NCI-H446 treated with DMSO at 0.1 percent for 48 hours (cell line): ENCODE measurements at places on chromosomes 3 and 15.
A peak's percentile ranks its signal among the peaks of the same experiment; 100 is the strongest.

GRCh38 chr3:178439504-178439903 lies 96.7 kb upstream of the KCNMB2 start:
- no peak for DNase-seq

- peak; percentile 65 for DNase-seq
Measured at GRCh38 chr15:40098489-40099261, 10.0 kb downstream of the BMF start.

GRCh38 chr3:132232231-132232792 lies 84.9 kb upstream of the ACP3 start:
- no peak for DNase-seq

DNA sequence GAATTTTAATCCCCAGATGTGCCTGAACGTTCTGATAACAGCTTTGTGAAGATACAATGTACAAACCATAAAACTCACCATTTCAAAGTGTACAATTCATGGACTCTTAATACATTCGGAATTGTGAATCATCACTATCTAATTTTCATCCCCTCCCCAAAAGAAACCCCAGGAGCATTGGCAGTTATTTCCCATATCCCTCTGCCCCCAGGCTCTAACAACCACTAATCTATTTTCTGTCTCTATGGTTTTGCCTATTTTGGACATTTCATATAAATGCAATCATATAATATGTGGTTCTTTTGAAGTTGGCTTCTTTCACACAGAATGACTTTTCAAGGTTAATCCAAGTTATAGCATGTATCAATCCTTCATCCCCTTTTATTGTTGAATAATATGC lies 25.3 kb downstream of the PRICKLE2 start:
- DNase-seq, result no peak

DNA sequence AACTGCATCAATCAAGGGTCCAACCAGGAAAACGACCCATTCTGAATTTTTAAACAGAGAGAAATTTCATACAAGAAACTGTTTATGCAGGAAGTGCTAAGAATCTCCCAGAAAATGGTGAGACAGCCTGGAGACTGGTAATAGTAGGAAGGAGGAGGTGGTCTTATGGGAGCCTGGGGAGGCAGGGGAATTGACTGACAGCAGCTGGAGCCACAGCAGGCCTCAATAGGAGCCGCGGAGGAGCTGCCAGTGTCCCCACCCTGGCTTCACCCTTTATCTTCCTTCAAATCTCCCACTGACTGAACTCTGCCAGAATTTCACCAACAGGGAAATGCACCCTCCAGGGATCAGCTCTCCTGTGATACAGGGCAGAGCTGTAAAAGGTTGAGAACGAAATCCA lies 7.5 kb upstream of the C3orf80 start:
- DNase-seq, result no peak

- no peak for DNase-seq
Measured at GRCh38 chr3:158896729-158897128, 94.9 kb downstream of the MFSD1 start.

DNA sequence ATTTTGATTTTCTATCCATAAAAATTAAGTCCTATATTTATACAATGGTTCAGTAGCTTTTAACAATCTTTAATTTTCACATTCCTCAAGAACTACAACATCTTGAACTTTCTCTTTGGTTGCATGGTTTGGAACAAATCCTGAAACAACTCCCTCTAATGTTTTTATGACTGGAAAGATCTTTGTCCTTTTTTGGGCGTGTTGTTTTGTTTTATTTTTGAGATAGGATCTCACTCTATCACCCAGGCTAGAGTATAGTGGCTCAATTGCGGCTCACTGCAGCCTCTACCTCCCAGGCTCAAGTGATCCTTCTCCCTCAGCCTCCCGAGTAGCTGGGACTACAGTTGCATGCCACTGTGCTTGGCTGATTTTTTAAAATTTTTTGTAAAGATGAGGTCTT lies 4.0 kb downstream of the STX19 start:
- no peak for DNase-seq

GRCh38 chr3:132829101-132829500 lies 106.9 kb upstream of the NPHP3 start:
- DNase-seq, result no peak

- DNase-seq, result no peak
Measured at GRCh38 chr3:139248593-139249255, 95.1 kb upstream of the MRPS22 start.

DNA sequence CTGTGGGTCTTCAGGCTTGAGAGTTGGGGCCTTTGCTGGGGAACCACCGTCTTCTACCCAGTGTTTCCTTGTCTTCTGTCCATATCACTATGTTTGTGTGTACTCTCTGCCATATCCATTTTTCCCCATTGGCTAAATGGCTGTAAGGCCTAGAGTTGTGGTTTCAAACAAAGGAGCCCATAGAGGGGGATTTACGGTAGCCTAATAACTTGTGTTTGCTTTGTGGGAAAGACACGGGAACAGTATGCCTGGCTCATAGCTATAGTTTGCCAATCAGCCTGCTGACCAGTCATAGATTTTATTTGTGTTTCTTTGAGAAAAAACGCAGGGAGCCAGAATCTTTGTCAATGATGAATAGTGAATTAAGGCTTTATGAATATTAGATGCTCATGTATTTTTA lies 554.8 kb downstream of the NAALADL2 start:
- DNase-seq, result no peak

DNA sequence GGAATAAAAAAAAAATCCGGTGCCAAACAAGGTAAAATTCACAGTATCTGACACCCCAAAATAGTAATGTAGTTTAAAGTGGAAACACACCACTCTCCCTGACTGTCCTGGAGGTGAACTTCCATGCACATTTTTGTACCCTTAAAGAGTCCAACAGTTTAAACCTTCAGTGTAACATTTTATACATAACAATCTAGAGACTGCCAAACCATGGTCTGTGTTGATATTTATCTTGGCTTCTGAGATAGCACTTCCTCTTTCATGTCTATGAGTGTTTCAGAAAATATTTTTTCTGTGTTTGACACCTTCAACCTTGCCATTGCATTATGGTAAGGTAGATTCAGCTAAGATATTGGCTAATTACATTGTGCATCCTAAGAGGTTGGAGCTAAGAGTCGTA lies 13.9 kb downstream of the TMEM45A start:
- DNase-seq, result no peak

GRCh38 chr15:101808201-101808600 lies 3.8 kb upstream of the OR4F15 start:
- DNase-seq, result no peak

GRCh38 chr3:112407888-112408702 lies 75.1 kb downstream of the CD200 start:
- no peak for DNase-seq

DNA sequence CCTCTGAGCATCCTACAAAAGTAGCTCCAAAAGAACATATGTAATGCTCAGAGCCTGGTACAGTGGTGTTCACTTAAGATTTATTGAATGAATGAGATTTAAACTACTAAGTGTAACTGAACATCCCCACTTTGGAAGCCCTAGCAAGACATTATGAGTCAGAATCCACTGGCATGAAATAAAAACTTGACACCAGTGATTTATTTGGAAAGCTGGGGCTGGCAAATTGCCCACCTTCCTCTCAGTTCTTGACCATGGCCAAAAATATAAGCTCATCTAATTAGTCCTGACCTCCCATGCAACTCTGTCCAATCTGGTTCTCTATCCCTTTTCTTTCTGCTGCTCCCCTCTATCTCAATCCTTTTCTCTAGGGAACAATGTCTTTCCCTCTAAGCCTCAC lies 418.0 kb downstream of the PLCL2 start:
- peak; percentile 34 for DNase-seq

GRCh38 chr3:160587105-160587504 lies 21.7 kb upstream of the KPNA4 start:
- no peak for DNase-seq

DNA sequence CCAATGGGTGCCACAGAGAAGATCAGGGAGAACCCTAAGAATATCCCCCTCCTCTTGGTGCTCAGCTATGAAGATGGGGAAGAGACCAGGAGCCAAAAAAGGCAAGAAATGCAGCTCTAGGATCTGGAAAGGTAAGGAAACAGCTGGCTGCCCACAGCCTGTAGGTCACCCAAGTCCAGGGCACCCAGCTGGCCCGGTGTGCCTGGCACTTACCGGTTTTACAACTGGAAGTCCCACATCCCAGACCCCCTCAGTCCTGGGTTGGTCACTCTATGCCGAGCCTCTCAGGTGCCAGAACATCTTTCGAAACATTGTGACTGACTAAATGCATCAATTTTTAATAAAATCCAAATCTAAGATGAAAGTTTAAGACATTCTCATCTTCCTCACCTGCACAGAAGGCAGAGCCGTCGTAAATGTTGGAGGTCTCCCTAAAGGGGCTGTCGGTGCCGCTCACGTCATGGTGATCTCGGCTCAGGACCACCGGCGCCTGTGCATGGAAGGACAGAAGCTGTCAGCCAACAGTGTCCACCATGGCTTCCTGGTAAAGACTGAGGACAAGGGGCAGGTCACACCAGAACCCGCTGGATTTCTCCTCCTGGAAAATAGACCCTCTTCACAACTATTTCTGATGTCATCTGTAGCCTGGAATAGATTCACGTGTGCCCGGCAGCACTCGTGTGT lies 13.3 kb upstream of the ZXDC start:
- no peak for DNase-seq

DNA sequence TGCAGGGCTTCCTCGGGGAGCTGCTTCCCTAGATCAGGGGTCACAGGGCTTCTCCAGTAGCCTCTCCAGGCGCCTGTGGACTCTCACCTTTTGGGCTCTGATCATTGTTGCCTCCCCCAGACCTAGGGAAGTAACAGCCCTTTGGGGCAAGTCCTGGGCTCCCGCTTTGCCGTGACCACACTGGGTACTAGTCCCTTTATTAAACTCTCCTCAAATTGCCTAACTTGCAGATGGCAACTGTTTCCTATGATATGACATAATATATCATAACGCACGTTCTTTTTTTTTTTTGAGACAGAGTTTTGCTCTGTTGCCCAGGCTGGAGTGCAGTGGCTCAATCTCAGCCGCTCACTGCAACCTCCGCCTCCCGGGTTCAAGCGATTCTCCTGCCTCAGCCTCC lies 17.9 kb upstream of the NRROS start:
- DNase-seq, result no peak

GRCh38 chr15:101440846-101441590 lies 48.5 kb downstream of the PCSK6 start:
- DNase-seq, result no peak

DNA sequence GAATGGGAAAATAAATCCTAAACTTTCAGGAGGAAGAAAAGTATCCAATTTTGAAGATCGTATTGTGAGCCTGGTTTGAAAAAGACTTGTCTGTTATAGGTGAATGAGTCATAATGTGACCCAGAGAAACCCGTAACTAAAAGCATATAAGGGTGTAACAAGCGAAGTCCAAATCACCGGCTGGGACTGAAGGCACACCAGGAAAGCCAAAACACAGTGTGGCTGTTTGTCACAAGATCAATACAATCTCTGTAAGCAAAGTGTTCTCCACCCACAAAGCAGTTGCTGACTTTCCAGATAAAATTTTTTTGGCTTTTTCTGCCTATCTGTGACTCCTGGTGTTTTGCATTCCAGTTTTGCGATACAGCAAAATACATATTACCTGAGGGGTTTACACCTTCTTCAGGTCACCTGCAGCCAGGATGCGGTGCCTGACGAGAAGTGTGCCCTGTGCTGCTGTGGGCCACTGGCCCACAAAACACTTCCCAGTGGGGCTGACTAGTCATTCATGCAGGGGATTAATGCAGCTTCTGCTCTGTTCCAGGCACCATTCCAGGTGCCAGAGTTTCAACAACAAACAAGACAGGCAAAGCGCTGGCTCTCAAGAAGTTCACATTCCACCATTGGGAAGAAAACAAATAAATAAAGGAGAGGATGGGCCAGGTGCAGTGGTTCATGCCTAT lies 14.4 kb downstream of the HES1 start:
- DNase-seq, result no peak

DNA sequence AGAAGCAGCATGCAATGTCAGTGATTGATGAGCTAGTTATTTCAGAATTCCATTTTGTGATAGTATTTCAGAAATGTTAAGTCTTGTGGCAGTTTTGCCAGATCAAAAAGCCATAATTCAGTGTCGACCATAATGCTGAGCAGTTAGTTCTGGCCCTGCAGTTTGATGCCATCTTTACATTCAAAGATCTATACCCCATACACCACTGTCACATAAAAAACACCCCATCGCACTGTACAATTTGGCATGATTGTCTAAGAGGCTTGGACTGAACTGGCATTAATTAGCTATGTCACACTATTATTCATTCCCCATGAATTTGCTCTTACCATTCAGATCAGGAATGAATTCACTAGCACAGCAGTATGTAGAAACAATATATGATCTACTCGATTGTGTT lies 127.7 kb upstream of the EPHA3 start:
- DNase-seq, result peak; percentile 56

DNA sequence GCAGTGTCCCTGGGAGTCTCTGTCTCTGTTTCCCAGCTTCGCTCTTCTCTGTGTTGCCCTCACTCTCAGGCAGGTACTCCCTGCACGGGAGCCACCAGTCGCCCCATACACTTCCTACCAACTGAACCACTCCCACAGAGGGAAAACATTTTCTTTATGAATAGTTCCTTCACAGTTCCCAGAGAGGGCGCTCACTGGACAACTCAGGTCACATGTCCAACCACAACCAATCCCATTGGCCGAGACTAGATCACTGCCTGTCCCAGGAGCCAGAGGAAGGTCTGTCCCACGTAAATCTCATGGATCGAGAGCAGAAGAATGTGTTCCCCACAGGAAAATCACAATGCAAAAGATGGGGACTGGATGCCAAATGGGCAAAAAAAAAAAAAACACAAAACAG lies 26.1 kb downstream of the GRK7 start:
- DNase-seq, result no peak

DNA sequence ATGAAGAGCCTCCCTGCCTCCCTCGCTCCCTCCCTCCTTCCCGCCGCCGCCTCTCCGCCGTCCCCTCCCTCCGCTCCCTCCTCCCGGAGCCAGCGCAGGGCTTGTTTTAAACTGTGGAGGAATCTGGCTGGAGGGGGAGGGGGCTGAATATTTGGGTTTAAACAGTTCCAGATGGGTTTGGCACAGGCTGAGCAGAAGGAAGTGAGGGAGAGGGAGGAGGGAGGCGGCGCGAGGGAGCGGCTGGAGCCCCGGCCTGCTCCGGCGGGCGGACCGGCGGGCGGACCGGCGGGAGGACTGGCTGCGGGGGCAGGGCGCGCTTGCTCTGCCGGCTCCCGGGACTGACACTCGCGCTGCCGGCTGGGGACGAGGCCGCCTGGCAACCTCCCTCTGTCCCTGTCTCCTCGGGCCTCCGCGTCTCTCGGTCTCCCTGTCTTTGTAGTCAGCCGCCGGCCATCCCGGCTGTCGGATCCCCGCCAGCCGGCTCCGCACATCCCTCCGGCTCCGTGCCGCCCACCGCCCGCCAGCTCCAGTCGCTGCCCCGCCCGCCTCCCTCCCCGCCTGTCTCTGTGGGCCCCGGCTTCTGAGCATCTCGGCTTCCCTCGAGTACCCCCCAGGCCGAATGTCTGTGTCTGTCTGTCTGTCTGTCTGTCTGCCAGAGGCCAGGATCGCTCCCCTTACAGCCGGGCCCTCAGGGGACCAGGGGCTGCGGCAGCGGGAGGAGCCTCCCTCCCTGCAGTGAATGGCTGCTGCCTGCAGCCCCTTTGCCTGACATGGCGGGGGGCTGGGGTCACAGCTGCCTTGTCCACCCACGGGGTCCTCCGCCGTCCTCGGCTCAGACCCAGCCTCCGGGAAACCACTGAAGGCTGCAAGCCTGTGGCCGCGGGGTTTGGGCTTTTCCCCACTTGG lies 7.6 kb downstream of the EPHB3 start:
- DNase-seq, result no peak
